Stimulated activated CD8-positive, alpha-beta memory T cell treated with anti-CD3 and anti-CD28 coated beads, Interleukin-2, amount 100 ng/mL, for 1 hour (primary cell): ENCODE measurements at places on chromosomes 5 and 9.

DNA sequence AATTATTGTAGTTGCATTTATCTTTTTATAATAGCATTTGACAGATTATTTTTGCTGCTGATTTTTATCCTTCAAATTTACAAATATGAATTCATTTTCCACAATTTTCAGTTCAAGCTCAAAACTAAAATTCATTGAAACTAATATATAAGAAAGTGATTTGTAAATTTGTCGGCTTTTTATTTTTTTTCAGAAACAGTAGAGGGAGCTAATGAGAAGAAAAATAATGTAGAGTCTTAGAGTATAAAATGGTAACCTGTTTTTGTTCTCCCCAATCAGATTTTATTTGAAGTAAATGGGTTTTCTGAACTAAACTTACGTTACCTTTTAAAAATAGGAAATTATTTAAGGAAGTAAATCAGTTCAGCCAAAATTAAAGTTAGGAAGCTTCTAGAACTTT lies 19.2 kb downstream of the PRRC1 start:
- no peak for DNase-seq

DNA sequence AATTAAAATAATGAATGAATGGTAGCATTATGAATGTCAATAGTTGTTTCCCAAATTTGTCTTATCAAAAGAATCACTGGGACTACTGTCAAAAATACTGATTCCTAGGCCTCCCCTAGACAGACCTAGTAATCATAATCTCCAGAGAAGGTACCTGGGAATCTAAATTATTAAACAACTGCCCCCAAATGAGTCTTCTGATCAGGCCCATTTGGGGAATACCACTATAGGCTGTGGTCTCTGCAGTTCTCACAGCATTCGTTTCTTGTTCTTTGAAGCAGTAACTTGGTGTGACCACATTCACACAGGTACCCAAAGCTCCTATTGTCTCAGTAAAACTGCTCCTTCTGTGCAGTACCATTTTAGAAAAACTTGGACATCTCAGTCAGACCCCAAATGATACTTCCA lies 230.9 kb downstream of the PIK3R1 start:
- DNase-seq, result no peak

- no peak for DNase-seq
These were observed 424.1 kb upstream of the KIF2A start for GRCh38 chr5:61881821-61882487.

DNA sequence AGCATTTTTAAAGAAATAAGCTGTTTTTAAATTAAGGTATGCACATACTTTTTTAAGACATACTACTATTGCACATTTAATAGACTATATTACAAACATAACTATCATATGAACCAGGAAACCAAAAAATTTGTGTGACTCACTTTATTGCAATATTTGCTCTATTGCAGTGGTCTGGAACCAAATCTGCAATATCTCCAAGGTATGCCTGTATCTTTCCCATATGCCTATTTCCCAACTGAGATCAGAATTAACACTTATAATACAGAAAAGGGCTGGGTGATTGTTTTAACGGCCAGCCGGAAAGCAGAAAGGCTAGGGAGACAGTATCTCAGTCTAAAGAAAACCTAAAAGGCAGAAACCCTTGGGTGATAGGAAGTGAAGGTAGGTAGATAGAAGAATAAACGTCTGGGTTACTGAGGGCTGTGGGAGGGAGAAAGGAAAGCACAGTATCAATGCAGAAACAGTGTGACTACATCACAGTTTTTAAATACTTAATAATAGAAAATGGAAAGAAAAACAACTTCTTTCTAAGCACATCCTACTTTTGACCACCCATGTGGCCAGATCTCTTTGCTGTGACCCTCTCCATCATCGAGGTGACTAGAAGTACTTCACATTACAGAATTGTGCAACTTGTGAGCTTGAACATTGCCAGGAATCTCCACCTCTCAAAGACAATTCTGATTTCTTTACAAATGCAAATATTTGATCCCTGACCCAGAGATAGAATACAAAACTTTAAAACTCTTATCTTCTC lies 126.4 kb downstream of the LPAR1 start:
- DNase-seq, result no peak

DNA sequence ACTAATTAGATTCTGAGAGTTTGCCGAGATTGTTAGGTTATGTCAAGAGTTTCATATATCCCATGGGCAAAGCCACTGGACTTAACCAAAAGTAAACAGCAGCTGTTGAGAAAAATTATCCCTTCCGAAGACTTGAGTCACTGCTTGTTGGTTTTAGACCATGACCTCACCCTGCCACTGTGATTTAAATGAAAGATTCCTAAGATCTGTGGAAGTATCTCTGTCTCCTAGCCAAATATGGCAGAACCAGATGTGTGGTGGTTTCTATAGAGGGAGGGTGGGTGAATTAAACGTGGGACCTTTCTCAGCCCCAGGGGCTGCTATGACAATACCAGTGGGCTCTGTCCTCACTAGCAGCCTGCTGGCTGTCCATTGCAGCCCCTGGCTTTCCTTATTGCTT lies 19.3 kb downstream of the DMRT3 start:
- DNase-seq, result no peak

GRCh38 chr5:140338336-140338735 lies 8.1 kb downstream of the HBEGF start:
- no peak for DNase-seq

DNA sequence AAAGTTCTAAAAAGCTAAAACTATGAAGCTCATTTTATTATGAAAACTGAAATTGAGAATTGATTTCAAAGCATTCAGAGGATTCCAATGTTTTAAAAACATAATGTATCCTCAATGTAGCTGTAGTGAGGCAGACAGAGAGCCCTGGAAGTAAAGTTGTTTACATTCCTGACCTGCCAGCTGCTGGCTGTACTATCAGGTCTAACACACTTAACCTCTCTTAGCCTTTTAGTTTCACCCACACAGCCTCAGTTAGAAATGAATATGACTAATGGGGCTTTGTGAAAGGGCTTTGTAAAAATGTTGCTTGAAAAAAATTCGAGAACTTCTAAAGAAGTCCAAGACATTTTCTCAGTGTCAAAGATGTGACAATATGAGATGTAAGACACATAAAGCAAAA lies 122.6 kb downstream of the FBXL17 start:
- DNase-seq, result no peak

GRCh38 chr9:85640425-85640824 lies 101.3 kb downstream of the AGTPBP1 start:
- no peak for DNase-seq

DNA sequence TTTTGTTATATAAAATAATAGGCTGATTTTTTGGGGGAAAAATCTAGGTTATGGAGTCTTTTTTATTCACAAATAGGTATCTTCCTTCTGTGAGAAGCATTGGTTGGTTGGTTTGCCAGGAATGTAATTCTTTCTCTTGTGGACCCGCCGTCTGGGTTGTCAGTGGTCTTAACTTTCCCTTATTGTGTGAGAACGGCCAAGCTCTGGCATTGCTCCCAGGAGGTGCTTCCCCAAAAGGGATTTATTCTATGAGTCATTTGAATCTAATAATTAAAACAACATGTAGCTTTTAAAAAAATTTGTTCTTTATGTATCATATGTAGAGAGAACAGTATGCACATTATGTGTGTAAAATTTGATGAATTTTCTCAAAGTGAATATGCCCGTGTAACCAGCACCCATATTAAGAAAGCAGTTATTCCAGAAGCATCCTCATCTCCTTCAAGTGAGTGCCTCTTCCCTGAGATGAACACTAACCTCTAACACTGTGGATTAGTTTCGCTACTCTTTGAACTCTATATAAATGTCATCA lies 114.4 kb downstream of the MAST4 start:
- DNase-seq, result no peak

DNA sequence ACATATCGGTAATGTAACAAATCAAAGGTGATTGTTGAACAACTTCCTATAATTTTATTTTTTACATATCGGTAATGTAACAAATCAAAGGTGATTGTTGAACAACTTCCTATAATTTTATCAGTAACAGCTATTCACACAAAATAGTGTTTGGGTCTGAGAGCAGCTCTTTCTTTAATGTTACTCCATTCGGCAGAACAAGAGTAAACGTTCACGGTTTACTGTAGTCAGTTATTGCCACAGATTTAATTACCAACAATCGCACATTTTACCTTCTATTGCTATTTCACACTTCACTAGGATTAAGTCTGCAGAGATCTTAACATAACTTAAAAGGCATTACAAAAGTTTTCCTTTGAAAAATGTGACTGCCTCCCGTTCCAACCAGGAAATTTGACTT lies 6.4 kb downstream of the GNAQ start:
- DNase-seq, result no peak

GRCh38 chr5:120017513-120017912 lies 388.2 kb downstream of the FAM170A start:
- no peak for DNase-seq

GRCh38 chr9:120603591-120603990 lies 23.6 kb upstream of the CDK5RAP2 start:
- DNase-seq, result no peak

- DNase-seq, result no peak
These were observed 21.0 kb downstream of the ISL1 start for GRCh38 chr5:51404255-51404654.

DNA sequence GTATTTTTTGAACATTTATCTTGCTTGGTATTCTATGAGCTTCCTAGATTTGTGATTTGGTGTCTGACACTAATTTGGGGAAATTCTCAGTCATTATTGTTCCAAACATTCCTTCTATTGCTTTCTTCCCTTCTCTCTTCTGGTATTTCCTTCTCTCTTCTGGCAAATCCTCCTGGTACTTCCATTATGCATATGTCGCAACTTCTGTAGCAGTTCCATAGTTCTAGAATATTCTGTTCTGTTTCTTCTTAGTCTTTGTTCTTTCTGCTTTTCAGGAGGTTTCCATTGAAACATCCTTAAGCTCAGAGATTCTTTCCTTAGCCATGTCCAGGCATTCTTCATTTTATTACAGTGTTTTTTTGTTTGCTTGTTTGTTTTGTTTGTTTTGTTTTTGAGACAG lies 155.2 kb upstream of the PIK3R1 start:
- DNase-seq, result no peak

- DNase-seq, result no peak
These were observed 85.6 kb downstream of the PTTG1 start for GRCh38 chr5:160507221-160507721.

GRCh38 chr5:9557696-9558095 lies 11.8 kb upstream of the SEMA5A start:
- no peak for DNase-seq

- DNase-seq, result no peak
These were observed 25.6 kb downstream of the ABL1 start for GRCh38 chr9:130860458-130861316.

DNA sequence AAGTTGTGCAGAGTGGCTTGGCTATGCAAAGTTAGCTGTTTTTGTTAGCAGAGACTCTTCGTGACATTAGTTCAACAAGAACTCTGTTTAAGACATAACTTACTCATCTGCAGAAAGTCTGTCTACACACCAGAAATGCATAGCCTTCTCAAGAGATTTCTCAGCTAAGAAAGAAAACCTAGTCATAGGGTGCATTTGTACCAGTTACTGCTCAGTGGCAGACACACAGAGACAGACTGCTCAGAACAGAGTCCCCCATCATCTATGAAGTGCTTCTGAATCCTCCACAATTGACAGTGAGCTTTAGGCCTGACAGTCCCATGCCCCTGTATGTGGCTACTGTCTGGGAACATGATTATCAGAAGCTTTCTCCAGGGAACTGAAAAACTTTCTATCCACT lies 56.1 kb upstream of the IFNK start:
- DNase-seq, result no peak

GRCh38 chr5:126471875-126472537 lies 48.8 kb downstream of the GRAMD2B start:
- DNase-seq, result no peak

GRCh38 chr5:168528521-168529373 lies at the start of gene FBLL1:
TSS of gene FBLL1 (plus strand) at chr5:168529305. CDS start at chr5:168529505, 200 bp downstream.
- peak; percentile 4 for DNase-seq

- DNase-seq, result no peak
These were observed 128.9 kb upstream of the DMRT1 start for GRCh38 chr9:712643-713042.

GRCh38 chr9:4490705-4491625 lies 697 bp downstream of the SLC1A1 start:
- DNase-seq, result no peak

DNA sequence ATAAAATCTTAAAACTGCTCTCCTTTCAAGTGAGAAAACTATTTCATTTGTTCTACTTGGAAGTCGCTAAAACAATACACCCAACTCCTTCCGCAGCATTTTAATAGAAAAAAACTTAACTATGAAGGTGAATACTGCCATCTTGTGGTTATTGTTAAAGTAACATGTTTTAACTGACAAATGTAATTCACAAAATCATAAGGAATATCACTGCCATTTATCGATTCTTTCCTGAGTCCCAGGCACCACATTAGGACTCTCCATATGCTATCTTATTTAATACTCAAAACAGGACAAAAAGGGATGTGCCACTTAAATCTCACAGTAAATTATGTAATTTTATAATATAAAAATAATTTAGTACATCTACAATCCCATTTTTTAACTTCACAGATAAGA lies 130.5 kb upstream of the ITGA1 start:
- no peak for DNase-seq

GRCh38 chr5:15827741-15828140 lies 327.8 kb downstream of the FBXL7 start:
- no peak for DNase-seq

DNA sequence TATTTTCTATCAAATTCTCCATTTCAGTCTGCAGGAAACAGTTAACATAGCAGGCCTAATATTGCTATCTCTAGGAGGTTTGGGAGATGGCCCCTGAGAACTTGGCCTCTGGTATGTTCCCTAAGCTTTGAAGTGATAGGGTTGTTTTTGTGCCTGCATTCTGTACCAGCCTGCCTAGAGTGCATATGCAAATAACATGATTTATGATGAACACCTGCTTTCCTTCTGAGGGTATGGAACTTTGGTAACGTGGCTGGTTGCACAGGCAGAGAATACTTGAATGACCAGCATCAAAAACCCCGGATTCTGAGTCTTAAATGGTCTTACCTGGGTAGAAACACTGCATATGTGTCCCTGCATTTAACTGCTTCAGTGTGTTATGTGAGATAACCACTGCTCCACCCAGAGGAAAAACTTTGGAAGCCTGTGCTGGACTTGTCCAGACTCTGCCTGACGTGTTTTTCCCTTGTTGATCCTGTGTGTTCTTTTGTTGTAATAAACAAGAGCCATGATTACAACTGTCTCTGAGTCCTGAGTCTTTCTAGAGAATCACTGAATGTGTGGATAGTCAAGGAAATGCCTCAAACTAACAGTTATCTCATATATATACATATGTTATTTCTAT lies 111.3 kb upstream of the ABCA1 start:
- no peak for DNase-seq

GRCh38 chr9:38026840-38027527 lies 42.0 kb downstream of the SHB start:
- DNase-seq, result no peak

GRCh38 chr9:135926402-135927194 lies 19.3 kb upstream of the CAMSAP1 start:
- no peak for DNase-seq

DNA sequence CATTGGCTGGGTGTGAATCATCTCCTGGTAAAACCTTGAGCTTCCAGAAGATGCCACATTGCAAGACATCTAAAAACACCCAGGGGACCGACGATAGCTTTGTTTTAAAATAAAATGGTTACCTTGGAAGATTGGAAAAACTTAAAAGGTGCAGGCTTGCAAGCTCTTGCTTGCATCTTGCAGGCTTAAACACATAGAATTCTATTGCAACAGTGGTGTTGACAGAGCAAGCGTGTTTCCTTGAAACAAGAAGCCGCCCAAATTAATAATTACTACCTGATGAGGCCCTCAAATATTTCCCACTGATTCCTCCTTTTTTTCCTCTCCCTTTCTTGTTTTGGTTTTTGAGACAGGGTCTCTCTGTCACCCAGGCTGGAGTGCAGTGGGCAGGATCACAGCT lies 137.1 kb upstream of the BASP1 start:
- no peak for DNase-seq
